ENCODE measurements at places on chromosomes 4 and X.
A peak's percentile ranks its signal among the peaks of the same experiment; 100 is the strongest.

DNA sequence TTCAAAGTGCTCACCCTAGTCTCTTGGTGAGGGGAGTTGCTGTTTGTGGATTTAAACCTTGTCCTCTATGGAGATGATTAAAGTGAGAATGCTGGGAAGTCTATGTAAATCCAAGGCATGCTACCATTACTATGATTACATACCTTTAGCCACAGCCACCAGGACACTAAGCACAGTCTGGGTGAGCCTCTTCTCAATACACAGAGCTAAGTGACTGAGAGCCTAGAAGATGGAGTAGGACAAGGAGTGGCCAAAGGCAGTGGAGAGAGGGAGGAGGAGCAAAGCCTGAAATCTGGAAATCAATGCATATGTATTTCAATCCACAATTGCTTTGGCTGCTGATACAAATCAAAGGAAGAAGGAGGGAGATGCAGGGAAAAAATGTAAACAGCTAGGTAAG, 12.7 kb upstream of the TSPAN5 start:
- DNase-seq, result no peak

- no peak for DNase-seq
Observed at GRCh38 chr4:76007089-76007862, at the start of gene CXCL9. Gene CXCL9 (minus strand): TSS chr4:76007509. CDS start chr4:76007449, 60 bp downstream.

DNA sequence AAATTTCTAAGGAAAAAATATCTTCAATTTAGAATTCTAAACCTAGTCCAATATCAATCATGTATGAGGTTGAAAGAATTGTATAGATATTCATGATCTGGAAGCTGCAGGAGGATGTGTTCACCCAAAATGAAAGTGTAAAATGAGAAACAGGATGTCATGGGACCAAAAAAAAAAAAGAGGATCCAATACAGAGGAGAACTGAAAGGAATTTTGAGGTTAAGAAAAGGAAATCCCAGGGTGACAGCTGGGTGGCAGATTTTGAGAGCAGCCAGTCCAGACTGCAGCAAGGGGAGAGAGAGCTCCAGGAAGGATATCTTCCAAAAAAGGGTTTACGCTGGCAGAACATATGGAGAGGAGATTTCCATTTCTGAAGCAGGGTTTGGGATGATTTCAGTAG, 38.9 kb downstream of the TLR10 start:
- DNase-seq, result no peak

- peak; percentile 73 for DNase-seq
Observed at GRCh38 chrX:131734621-131735020, 190.7 kb downstream of the OR13H1 start.

- no peak for DNase-seq
Observed at GRCh38 chr4:170270628-170271027, 180.9 kb upstream of the AADAT start.

GRCh38 chr4:11626066-11626465, 197.4 kb upstream of the HS3ST1 start:
- DNase-seq, result no peak

DNA sequence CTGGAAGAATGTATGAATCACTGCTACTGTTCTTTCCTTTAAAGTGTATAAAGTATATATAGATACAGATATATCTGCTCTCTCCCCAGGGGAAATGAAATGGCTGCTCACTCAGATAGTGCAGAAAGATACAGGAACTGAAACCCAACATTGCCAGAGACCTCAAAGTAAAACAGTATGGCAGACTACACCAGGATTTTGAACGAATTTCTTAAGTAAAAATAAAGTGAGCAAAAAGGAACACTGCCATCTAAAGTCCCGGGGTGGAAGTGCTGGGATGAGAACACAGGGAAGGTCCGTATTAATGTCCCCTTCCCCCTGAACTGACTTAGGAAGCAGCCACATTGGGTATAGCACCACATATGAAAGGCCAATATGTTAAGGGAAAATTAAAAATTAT, 93.4 kb downstream of the TMA16 start:
- no peak for DNase-seq

- DNase-seq, result no peak
Observed at GRCh38 chrX:54788446-54788845, 9.6 kb downstream of the ITIH6 start.

GRCh38 chr4:122762520-122762919, 30.0 kb downstream of the BBS12 start:
- no peak for DNase-seq

- no peak for DNase-seq
Observed at GRCh38 chr4:174592985-174593335, 70.7 kb upstream of the HPGD start.

GRCh38 chr4:185096032-185096653, 46.9 kb upstream of the SLC25A4 start:
- DNase-seq, result no peak

DNA sequence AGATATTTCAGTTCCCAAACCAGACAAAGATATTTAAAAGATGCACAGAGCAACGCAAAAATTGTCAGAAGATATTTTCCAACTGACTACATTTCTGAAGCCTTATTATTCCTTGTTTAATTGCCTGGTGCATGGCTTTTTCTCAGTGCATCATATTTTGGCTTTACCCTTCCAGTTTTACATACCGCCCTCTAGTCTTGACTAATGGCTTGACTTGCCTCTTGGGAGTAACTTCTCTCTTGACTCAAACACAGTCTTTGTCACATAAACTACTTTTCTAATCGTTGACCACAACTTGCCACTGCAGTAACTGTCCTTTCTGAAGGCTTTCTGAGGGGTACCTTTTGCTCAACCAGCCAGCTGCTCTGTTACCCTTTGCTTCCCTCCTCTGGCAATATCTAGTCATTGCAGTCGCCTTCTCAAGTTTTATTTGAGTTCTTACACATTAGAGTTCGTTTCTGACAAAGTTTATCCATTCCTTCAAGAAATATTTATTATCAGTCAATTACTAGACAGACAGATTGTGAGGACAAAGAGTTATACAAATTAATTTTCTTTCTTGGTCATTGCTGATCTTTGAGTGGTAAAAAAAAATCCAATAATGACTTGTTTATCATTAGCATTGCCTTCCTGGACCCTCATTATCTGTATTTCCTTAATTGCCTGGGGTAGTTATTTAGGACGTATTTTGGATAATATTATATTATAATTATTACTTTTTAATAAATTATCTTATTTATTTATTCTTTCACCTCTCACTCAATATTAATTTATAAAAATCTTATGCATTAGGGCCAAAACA, 506.9 kb upstream of the PCDH10 start:
- no peak for DNase-seq
